ENCODE measurements at places on chromosomes 2 and 18.
A peak's percentile ranks its signal among the peaks of the same experiment; 100 is the strongest.

DNA sequence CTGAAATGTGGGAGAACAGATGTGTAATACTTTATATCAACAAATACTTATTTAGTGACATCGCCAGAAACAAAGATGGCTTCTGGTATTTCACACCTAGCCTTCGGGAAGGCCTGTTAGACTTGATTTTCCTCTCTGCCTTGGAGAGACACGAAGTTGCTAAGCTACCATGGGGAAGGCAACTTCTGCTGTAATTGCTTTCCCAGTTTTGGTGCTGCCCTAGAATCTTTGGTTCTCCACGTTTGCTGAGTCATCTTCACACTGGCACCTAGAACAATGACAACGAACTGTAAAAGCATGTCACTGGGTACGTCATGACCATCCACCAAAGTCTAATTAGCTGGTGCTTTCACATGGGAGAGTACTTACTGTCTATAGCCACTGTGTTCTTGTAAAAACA lies 58.7 kb upstream of the ACTR3 start:
- peak; percentile 72 for DNase-seq

DNA sequence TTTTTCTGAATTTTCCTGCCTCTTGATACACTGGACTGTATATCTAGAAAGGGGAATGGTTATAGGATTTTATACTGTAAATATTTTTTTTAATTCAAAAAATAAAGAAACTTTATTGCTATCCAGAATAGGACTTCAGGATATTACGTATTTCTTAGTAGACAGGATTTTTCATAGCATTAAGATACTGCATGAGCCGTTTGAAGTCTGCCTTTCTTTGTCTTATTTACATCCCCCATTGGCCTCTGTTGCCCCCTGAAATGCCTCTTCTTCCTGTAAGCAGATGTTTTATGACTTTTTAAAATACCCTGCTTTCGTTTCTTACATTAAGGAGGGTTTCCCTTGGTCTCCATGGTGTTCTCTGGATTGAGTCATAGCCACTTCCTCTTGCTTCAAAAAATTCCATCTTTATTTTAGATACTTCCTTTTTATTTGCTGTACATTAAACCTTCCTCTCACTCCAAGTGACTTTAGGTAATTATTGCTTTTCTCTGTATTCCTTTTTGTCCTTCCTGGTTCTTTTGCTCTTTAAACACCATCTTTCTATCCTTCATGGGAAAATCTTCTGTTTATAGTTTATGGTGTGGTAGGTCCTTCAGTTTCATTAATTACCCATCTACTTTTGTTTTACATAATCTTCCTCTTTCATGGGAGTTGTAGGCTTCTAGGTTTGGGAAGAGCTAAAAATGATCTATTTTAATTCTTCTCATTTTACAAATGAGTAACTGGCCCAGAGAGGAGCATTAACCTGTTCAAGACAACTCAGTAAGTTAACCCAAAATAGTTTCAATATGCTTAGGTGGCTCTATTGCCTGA lies 72.6 kb downstream of the ZNF532 start:
- peak; percentile 13 for DNase-seq

DNA sequence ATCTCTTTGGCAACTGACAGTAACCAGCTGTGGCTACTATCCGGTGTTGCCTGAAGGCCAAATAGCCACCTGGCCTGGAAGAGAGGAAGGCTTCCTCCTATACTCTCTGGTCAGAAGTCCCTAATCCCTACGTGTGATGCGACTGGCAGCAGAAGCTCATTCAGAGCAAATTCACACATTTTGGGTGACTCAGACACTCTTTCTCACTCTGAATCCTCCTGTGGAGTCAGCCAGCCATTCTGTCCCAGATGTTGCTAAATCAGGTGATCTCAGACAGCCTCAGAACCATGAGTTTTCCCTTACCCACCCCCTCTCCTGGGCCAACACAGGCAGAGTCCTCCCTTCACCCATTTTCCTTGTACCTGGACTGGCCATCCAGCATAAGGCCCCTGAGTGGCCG lies 34.7 kb downstream of the CFAP53 start:
- no peak for DNase-seq

GRCh38 chr2:132915812-132916549 lies 246.0 kb upstream of the LYPD1 start:
- no peak for DNase-seq

- DNase-seq = no peak
Observed at GRCh38 chr2:215868846-215869543, 144.4 kb downstream of the MREG start.

GRCh38 chr2:60529136-60529784 lies 24.2 kb downstream of the BCL11A start:
- DNase-seq = no peak

DNA sequence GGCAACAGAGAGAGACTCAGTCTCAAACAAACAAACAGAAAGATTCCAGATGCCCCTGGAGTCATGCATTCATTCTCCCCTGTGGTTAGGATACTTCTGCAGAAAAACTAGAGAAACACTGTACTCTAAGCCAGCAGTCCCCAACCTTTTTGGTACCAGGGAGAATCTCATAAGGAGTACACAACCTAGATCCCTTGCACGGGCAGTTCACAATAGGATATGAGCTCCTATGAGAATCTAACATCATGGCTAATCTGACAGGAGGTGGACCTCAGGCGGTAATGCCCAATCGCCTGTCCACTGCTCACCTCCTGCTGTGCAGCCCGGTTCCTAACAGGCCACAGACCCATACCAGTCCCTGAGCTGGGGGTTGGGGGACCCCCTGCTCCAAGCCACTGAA lies 18.3 kb downstream of the PSME4 start:
- no peak for DNase-seq

GRCh38 chr2:10552220-10552870 lies 104.2 kb upstream of the ODC1 start:
- no peak for DNase-seq

DNA sequence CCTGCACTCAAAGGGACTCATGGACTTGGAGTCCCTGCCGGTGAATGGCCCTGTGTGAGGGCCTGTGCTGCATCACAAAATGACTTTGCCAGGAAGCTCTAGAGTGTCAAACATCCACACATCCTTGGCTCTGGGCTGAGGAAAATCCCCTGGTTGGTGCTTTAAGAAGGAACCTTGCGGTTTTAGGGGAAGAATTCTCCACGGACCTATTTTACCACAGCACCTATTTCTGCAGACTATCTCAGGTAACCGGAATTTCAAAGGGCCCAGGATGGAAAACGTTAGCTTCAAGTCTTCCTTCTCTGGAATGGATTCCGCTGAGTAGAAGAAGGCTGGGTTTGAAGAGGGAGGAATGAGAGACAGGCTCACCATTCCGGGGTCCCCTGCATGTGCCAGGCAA lies 166.2 kb downstream of the ALK start:
- DNase-seq = no peak

DNA sequence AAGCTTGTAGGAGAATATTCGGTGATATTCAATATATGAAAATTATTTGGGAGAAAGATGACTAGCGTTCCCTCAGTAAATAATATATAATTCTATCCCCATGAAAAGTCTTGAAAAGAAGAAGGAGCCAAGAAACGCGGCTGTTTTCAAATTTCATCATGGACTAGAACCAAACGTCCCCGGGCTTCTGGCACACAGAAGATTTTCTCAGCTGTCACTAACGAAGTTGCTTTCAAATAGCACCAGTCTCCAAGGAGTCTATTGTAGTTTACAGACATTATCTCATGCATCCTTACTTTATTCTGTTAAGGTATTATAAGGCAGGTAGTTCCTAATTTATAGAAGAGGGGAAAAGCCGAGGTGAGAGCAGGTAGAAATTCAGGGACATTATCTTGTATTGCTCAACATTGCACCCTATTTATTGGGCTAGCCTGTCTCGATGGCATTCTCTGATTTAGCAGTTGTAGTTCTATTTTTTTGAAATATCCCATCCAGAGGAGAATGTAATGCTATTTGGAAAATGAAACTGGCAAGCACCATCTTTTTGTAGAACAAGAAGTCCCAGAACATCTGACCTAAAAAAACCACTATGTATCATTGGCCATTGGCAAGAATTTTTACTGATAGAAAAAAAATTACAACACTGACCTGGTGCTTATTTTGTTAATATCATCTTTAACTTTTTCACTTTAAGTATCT lies 198.1 kb upstream of the RASGRP3 start:
- no peak for DNase-seq

GRCh38 chr2:225582355-225583116 lies 183.0 kb downstream of the NYAP2 start:
- no peak for DNase-seq

- no peak for DNase-seq
Observed at GRCh38 chr2:168632709-168633121, 169.7 kb upstream of the NOSTRIN start.

DNA sequence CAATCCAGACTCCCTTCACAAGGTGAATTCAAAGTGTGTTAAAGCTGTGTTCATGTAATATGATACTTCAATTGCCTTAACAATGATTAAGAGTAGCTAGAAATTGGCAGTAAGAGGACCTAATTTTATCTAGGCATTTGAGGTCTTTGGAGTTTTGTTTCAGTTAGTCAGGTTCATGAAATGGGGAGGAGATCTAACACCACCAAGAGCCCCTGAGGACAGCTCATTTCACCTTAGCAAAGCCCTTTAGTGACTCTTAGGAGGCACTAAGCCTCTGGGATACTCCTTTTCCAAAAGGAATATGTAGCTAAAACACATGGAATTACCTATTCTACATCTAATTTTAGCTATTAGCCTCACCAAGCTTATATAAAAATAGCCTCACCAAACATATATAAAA lies 716.5 kb upstream of the RAB6C start:
- DNase-seq = no peak

DNA sequence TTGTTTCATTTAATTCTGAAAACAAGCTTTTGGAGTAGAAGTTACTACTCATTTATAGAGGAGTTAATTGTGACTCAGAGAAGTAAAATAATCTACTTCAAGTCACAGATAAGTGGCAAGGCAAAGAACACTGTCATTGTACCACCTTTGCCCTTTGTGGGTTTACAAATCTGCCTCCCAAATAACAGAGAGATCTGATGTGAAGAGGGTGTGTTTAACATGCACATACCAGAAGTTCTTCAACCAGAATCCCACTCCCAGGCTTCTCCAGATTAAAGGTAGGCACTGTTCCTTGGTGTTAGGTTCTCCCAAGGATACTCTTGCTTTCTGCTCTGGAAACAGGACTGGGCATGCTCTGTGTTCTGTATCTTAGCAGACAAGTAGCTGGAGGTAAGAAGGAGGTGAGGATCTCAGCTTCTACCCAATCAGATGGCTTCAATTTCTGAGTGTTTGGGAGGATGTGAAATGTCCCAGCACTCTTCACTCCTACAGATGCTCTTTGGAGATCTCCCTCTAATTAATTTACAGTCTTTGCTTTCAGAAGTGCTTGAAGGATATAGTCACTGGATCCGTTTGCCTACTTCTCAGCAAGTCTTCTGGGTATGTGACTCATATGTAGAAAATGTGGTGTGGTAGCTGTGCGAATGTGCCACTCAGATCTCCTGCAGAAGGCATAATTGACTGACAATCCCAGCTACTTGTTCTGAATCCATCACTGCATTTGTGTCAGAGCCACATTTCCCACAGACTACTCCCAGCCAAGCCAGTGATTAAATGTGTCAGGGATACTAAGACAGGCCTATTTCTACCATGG lies 111.1 kb downstream of the KLHL14 start:
- peak; percentile 4 for DNase-seq

GRCh38 chr2:46562451-46562840 lies 83.1 kb downstream of the TMEM247 start:
- DNase-seq = no peak

GRCh38 chr2:138058427-138058826 lies 94.2 kb downstream of the HNMT start:
- DNase-seq = no peak

DNA sequence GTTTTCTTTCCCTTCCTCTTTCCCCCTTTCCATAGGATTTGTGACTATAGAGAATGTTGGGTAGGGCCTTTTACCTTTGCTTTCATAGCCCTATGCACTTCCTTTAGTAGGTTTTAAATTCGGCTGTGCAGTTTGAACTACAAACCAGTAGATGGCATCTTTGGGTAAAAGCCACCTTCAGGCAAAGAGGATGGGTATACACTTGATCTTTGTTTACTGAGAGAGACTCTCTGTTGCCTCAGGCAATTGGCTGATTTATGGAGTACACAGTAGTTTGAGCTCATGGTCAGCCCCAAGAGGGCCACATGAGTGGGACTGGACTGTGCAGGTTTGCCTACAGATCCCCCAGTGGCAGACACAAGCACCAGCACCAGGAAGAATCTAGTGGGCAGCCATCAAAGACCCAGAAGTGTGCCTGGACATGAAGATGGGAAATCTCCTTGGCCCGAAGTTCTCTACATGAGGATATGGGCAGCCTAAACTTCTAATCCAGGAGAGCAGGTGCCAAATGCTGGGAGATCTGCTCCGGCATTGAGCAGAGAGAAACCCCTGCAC lies 1304.3 kb upstream of the DDX18 start:
- peak; percentile 1 for DNase-seq

GRCh38 chr2:80092474-80092873 lies 212.1 kb downstream of the LRRTM1 start:
- no peak for DNase-seq

DNA sequence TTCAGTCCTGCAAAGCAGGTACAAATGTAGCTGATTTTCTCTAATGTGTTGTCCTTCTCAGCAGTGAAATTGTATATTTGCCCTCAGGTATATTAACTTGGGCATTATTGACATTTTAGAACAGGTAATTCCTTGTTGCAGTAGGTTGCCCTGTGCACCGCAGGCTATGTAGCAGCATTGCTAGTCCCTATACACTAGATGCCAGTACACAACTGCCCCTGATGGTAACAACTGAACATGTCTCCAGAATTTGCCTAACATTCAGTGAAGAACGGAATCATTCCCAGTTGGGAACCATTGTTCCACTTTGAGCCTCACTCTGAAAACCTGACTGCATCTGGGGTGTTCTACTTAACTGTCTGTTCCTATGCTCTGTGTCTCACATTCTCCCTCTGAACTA lies 23.1 kb upstream of the TFPI start:
- DNase-seq = no peak

DNA sequence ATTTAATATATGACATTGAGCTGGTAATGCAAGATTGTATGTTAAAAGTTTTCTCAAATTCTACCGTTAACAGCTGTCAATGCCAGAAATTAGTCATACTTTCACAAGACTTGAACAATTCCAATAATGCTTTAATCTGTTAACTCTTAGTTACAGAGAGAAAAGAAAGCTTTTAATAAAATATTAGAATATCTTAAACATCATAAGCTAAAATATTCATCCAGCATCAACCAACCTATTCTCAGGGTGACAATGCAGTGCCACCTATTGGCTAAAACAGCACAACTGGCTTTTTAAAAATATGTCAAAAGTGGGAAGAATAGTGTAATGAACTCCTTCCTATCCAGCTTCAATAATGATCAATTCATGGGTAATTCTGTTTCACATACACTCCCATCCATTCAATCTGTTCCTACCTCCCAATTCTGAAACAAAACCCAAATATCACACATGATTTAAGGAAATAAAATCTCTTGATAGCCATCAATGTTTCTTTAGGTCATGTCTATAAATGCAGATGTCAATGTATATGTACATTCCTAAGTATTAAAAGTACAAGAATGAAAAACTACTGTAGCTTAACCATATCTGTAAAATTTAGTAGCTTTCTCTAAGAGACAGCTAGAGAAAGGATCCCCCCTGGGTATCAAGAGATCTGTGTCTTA lies 79.8 kb upstream of the CCDC141 start:
- DNase-seq = peak; percentile 11
